Stimulated activated CD8-positive, alpha-beta memory T cell treated with anti-CD3 and anti-CD28 coated beads, Interleukin-7, amount 100 ng/mL, for 1 hour (primary cell): ENCODE measurements at places on chromosomes 3 and 15.

GRCh38 chr3:18841422-18842343 is 306.6 kb upstream of the KCNH8 start:
- DNase-seq, result no peak

DNA sequence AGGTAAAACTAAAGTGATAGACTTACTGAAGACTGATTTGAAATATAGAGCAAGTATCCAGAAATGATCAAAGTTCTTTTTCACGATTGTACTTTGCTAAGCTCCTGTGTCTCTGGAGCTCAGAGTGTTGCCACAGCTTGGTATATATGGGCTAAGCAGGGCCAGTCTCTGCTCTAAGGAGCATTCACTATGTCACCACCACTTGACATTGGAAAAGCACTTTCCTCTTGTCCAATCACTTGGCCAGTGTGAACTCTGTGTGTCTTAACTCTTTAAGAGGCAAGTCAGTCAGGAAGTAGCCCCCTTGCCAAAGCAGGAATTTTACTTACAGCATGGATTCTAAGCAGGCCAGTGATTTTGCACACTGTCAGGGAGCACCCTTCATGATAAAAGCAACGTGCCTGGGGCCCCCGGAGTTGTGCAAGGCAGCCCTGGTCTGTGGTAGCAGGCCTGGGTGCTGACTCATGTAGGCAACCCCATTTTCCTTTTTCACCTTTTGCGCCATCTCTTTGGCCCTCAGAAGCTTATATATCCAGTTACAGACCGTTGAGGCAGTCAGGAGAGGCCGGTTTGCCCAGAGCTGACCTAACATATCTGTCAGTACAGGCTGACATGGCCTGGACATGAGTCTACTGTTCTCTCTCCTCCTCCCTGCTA is 73.0 kb downstream of the HCN4 start:
- no peak for DNase-seq

- no peak for DNase-seq
Measured at GRCh38 chr3:65729973-65730372, 308.7 kb downstream of the MAGI1 start.

DNA sequence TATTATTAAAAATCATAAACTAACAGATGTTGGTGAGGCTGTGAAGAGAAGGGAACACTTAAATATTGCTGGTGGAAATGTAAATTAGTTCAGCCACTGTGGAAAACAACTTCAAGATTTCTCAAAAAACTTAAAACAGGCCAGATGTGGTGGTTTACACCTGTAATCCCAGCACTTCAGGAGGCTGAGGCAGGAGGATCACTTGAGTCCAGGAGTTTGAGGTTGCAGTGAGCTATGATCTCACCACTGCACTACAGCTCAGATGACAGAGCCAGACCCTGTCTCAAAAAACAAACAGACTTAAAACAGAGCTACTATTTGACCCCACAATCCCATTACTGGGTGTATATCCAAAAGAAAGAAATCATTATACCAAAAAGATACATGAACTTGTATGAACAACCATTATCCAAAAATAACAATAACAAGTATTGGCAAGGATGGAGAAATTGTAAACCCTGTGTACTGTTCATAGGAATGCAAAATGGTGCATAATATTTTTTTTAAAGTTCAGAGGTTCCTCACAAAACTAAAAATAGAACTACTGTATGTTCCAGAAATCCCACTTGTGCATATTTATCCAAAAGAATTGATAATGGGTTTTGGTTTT is 25.5 kb downstream of the ZNF148 start:
- no peak for DNase-seq

DNA sequence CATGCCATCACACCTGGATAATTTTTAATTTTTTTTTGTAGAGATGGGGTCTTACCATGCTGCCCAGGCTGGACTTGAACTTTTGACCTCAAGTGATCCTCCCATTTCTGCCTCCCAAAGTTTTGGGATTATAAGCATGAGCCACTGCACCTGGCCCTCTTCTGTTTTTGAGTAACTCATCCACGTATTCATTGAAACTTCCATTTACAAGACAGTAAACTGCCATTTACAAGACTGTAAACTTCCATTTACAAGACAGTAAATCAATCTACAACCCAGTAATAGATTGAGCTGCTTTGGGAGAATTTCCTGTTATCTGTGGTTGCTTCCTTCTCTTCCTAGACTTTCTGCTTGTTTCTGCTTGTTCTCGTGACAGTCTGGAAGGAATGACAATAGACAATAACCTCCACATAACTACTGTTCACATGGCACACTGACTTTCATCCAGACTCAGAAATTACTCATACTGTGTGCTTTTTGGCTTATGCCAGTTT is 114.7 kb upstream of the CCNL1 start:
- no peak for DNase-seq

GRCh38 chr15:65460741-65461347 is 38.1 kb upstream of the IGDCC4 start:
- no peak for DNase-seq

GRCh38 chr3:20346916-20347315 is 160.9 kb upstream of the SGO1 start:
- no peak for DNase-seq

DNA sequence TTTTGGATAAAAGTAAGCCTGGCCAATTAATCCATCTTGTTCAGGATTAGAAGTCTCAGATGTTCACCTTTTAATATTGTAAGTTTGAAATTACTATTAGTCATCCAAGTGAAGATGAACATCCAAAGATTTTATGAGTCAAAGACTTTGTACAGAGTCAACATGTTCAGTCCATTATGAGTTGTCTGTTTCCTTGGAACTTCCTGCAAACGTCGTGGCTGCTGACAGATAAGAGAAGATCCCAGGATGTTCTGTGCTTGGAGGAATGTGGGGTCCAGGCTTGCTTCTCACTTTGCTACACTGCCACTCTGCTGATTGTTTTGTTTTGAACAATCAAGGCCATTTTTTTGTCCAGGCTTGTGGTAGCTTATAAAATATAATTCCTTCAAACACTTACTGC is 74.3 kb upstream of the SLCO2A1 start:
- DNase-seq, result no peak

GRCh38 chr3:133515127-133515526 is 58.4 kb upstream of the CDV3 start:
- no peak for DNase-seq
